ENCODE measurements at places on chromosomes 7 and 10.

GRCh38 chr10:99374526-99374925 is 45.4 kb downstream of the CNNM1 start:
- no peaks in the 10 kb centered on the region for H3K4me1 ChIP-seq
- H3K27me3 ChIP-seq, result no peaks in the 10 kb centered on the region
- no peaks in the 10 kb centered on the region for H3K36me3 ChIP-seq

GRCh38 chr7:133051066-133051465 is 30.8 kb downstream of the CHCHD3 start:
- no peak overlapping the region for H3K4me3 ChIP-seq
- no peaks in the 10 kb centered on the region for H3K27me3 ChIP-seq
- no peaks in the 10 kb centered on the region for H3K4me1 ChIP-seq
- peaks cover 2% of the 10 kb centered on the region for H3K36me3 ChIP-seq
- no peak overlapping the region for H3K27ac ChIP-seq

DNA sequence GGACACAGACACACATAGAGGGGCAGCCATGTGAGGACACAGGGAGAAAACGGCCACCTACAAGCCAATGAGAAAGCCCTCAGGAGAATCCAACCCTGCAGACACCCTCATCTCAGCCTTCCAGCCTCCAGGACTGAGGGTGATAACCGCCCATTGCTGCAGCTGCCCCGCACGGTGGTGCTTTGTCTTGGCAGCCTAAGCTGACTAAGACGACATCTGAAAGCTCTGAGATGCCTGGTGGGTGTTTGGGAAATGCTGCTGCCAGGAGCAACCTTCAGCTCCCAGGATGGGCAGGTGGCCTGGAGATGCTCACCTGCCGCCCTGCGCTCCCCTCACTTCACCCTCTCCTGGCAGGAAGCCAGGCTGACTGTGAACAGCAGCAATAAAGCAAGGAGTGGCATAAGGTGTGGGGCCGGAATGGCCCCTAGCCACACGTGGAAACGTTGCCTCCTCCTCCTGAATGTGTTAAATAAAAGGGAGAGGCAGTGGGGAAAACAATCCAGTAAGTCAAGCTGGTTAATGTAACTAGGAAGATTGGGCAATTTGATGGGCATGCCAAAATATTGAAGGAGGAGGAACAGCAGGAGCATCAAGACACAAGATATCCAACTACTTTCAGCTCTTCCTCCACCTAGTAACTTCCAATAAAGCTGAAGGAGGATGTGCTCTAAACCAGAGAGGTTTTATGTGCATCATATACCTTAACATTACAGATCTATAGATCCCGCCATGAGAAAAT is 121.5 kb downstream of the TNS3 start:
- no peak overlapping the region for H3K4me3 ChIP-seq
- DNase-seq, result no peak
- no peaks in the 10 kb centered on the region for H3K36me3 ChIP-seq
- no peaks in the 10 kb centered on the region for H3K27me3 ChIP-seq

- H3K27me3 ChIP-seq, result no peaks in the 10 kb centered on the region
- H3K36me3 ChIP-seq, result no peaks in the 10 kb centered on the region
- no peak overlapping the region for H3K4me3 ChIP-seq
- DNase-seq, result no peak
- H3K4me1 ChIP-seq, result peaks cover 39% of the 10 kb centered on the region
These were observed 66.1 kb downstream of the CALML3 start for GRCh38 chr10:5590816-5591215.

DNA sequence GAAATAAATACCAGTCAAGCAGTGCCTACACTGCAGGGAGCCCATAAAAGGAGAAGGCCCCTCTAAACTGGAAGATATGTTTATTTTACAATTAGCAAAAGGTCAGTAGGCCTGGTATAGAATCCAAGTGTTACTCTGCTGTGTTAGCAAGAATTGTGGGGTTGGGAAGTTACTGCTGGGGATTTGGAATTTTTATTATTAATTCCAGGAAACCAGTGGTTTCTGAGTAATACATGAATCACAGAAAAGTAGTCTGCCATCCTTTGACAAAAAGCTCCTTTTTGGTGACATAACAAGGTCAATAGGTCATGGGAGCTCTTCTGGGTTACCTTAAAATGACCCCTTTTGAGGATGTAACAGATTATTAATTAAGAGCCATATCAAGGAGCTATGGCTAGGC is 67.4 kb downstream of the ZNF92 start:
- H3K4me1 ChIP-seq, result no peaks in the 10 kb centered on the region
- H3K4me3 ChIP-seq, result no peak overlapping the region
- H3K27ac ChIP-seq, result no peak overlapping the region
- no peak for DNase-seq

DNA sequence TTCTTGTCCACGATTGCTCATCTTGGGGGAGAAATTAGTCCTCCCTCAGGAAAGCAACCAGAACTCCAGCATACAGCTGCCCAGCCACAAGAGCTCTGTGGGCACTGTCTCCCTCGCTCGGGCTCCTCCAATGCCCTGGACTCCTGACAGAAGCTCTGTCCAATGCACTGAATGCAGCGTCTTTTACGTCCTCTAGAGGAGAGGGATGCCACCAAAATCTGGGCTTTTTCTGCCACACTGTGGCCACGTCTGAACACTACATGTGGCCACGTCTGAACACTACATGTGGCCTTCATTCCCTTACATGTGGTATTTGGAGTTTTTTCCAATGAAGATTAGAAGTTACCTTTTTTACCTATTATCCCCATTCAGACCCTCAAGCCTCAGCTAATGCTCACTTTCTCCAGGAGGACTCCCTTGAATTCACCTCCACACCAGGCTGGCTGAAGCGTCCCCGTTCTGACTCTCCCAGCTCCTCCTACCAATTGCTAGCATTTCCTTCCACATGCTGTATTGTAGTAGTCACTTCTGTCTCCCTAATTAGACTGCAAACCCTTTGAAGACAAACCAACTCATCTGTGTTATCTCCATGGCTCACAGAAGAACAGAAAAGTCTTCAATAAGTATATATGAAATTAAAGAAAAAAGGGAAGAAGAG is 134.3 kb upstream of the PDE1C start:
- peaks cover 1% of the 10 kb centered on the region for H3K4me1 ChIP-seq
- DNase-seq, result peak; percentile 54
- no peaks in the 10 kb centered on the region for H3K27me3 ChIP-seq
- no peak overlapping the region for H3K4me3 ChIP-seq

DNA sequence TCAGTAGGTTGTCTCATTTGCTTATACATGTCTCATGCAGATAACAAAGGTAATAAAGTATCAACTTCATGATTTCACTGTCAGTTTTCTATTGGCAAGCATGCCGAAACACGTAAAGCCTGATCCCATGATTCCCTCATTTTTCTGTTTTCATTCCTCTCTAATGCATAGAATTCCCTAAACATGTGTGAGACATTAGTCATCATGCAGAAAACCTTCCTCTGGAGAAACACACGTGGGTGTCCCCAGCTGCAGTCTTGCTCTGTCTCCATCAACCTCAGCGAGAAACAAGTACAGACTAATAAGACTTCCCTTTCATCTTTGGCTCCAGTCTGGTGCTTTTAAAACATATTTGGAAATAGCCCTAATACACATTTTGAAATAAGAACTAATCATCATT is 432.7 kb upstream of the VSTM2A start:
- no peaks in the 10 kb centered on the region for H3K27me3 ChIP-seq
- H3K27ac ChIP-seq, result no peak overlapping the region
- peaks cover 3% of the 10 kb centered on the region for H3K4me1 ChIP-seq
- DNase-seq, result no peak

- no peak overlapping the region for H3K27ac ChIP-seq
- no peak for DNase-seq
- no peaks in the 10 kb centered on the region for H3K27me3 ChIP-seq
- peaks cover 2% of the 10 kb centered on the region for H3K36me3 ChIP-seq
These were observed 91.8 kb downstream of the SH3PXD2A start for GRCh38 chr10:103763374-103764202.

All from neuronal stem cell (in vitro differentiated cells).